ENCODE measurements at places on chromosomes 5 and 9.
A peak's percentile ranks its signal among the peaks of the same experiment; 100 is the strongest.

DNA sequence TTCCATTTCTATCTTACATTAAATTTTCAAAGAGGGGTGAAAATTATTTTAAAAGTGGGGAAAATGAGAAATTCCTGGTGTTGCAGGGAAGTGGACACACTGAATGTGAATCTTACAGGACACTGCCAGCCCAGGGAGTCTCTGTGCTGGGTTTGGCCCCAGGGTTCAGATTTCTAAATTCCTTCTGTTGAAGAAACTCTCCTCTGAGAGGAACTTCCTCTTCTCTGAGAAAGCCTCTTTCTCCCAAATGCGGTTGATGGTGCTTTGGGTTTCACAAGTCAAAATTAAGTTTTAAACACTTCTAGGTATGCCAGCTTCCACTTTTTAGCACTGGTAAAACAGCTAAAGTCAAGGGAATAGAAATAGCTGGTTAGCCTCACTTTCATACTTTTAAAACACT, 317.9 kb upstream of the ITGA1 start:
- DNase-seq, result no peak

DNA sequence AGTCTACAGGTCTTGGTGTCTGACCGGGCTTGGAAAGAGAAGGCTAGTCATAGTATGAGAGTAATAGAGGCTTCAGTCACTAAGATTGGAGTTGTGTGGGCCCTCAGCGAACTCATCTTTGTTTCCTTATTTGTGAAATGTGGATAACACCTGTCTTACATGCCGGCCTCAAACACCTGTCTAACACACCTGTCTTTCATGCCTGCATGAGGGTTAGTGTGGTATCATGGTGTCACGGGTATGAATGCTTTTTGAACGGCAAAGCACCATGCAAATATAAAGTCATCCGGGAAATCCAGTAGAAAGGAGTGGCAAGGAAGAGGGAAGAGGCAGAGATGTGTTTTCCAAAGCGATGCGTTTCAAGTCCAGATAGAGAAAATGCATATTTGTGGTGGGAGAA, 25.5 kb downstream of the GRAMD2B start:
- DNase-seq, result no peak

DNA sequence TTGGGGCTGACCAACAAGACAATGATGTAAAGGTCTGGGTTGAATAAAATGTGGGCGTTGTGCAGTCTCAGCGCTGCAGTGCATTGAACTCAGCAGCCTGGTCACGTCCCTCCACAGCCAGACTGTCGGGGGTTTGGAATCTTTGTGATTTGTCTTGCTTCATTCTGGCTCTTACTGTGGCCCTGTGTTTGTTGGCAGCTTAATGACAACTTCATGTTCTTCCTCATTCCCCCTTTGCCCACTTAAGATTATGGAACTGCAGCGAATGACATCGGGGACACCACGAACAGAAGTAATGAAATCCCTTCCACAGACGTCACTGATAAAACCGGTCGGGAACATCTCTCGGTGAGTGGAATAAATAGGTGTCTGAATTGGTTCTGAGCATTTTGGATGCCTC, 75.2 kb downstream of the NTRK2 start:
- DNase-seq, result no peak

DNA sequence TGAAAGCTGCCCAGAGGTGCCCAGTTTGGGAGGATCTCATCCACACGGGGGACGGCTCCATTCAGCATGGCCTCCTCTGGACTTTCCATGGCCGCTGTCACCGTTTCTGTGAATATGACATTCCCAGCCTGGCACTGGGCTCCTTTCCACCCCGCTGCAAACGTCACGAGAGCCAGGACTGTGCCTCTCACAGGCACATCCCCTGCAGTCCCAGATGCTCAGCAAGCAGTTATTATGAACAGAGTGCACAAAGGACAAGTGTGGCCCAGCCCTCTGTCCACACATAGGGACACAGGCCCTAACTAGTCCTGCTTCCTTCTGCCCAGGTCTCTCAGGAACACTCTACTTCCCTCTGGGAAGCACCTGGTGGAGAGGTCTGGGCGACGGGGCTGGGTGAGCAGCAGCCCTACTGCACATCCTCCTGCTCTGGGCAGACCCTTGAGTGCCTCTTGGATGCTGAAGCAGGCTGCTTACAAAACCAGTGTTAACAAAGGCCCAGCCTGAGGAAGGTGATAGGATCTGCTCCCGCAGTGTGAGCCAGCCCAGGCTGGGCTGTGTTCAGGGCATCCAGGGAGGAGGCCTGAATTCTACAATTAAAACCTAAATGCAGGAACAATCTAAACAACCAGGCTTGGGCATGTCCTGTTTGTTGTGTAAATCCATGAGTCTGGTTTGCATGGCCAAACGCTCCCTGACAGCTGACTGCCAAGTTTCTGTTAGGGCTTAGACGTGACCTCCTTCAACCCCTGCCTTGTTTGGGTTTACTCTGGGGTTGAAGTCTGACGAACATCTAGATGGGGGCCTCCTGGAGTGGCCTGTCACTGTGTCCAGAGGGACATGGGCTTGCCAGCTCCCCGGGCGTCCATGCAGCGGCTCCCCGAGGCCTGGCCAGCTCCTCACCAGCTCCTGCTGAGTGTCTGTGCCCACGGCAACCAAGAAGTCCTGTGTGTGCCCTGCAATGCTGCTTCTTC, 269.8 kb downstream of the GADD45G start:
- DNase-seq, result no peak

- no peak for DNase-seq
Observed at GRCh38 chr9:93479726-93480125, 26.3 kb upstream of the FAM120AOS start.

DNA sequence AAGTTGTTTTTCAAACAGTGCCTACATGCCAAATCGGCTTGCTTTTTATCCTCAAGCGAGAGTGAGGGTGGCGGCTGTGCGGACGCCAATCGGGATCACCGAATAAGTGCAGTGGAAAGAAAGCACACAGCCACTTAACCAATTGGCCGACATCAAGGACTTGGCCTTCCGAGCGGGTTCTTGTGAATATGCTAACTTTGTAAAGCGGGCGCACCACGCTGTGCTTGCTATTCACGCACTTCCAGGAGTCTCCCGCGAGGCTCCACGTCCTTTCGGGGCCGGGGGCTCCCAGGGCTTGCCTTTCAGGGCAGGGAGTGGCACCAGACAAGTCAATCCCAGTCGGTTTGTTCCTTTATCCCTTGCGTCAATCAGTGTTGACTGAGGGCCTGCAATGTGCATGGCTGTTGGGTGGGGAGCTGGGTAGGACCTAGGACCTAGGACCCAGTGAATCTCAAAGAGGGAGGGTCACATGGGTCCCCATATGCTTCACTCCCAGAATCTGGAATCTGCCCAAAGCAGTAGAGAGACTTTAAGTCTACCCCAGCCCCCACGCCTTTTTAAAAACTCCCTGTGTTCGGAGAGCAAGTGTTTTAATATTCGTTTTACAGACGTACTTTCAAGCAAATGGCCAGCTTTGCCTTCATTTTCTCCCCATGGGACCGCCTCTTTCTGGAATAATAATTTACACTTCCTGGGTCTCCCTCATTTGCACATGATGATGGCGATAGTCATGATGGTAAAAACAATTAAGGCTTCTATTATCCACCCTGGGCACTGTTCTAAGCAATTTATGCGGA, 2.0 kb upstream of the GCNT4 start:
- peak; percentile 41 for DNase-seq

- no peak for DNase-seq
Observed at GRCh38 chr9:134036130-134036529, 10.8 kb downstream of the BRD3OS start.

GRCh38 chr5:80284720-80285119, 28.9 kb upstream of the SERINC5 start:
- peak; percentile 35 for DNase-seq

GRCh38 chr5:73447530-73448462, 781 bp downstream of the FOXD1 start:
- DNase-seq, result peak; percentile 59
